ENCODE measurements at places on chromosomes 7 and 10.

DNA sequence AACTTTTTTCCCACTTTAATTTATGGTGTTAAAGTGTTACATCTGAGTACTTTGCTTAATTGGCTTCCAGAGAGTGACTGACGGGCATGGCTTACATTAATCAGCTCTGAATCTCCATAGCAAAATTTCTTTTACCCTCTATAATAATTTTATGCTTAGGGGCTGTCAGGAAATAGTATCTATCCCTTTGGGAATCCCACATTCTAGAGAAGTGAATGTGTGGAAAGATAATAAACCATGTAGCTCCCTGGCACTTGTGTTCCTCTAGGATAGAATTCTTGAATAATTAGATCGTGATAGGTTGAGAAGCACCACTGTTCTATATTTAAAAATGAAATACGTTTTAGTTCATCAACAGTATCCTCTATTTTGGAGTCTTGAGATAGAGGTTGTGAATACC, 89.6 kb downstream of the DNAJB9 start:
- no peak for DNase-seq

DNA sequence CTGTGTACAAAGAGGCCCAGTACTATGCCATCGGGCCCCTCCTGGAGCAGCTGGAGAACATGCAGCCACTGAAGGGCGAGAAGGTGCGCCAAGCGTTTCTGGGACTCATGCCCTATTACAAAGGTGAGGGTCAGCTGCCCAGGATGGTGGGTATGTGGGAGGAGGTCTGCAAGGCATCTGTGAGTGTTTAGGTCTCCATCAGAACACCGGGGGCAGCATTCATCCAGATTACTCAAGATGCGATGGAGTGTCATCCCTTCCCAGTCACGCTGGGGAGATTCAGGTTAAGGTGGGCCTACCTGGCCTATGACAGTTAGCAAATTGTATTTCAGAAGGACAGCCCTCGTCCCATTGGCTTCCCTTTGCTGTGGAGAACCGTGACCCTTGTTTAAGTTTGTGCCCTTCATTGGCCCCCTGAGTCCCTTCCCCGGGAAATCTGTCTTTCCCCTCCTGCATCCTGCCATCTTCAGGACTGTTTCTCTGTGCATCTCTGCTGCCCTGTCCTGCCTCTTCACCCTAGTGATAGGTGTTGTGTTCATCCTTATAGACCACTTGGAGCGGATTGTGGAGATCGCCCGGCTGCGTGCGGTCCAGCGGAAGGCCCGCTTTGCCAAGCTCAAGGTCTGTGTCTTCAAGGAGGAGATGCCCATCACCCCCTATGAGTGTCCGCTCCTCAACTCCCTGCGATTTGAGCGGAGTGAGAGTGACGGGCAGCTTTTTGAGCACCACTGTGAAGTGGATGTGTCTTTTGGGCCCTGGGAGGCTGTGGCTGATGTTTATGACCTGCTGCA, 9.8 kb downstream of the KCTD7 start:
- no peak for DNase-seq

DNA sequence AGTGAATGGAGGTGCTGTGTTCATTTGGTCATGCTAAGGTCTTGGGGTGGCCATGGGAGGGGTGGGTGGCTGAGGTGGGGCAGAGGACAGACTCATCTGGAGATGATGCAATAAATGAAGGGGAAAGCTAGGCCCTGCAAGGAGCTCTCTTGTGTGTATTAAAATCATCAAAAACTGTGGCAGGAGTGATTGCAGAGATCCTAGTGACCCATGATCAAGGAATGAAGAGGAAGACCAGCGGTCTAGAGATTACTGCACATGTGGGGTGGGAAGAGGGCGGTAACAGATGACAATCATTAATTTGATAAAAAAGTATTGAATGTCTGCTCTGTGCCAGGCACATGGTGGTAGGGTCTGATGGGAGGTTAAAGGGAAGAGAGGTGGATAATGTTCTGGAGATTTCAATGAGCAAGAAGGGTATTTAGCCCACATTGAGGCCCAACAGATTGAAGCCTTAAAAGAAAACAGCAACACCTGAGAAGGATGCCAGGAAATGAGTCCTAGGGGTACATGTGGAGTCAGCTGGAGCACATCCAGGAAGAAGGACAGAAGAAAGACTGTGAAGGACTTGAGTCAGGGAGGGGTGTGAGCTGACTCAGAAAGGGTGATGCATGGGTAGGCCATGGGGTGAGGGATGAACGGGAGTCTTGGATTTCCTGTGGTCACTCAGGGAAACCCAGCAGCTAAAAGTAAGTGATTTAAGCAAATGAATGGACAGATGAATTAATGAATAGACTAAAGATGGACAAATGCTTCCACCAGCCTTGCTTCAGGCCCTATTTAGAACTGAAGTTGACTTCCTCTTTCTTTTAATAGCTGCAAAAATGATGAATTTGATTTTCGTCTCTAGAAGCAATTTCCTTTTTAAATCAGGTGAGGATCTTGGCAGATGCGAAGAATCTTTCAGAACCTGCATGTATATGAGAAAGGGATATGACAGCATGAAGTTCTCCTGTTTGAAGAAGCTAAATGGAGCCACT, 83.1 kb upstream of the IGFBP3 start:
- DNase-seq: no peak

DNA sequence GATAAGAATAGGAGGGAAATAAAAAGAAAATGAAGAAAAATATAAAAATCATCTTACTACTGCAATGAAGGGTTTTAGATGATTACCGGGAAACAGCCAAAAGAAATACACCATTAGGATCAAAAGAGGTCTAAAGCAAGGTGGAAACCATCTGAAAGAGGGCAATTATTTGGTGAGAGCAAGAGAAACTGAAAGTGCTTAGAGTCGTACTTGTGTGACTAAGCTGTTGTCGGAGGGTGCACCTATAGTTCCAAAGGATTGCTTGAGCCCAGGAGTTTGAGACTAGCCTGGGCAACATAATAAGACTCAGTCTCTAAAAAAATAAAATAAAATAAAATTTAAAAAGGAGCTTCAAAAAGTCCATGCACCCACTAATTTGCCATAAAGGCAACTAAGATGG, 169.5 kb downstream of the DKK1 start:
- DNase-seq: no peak

DNA sequence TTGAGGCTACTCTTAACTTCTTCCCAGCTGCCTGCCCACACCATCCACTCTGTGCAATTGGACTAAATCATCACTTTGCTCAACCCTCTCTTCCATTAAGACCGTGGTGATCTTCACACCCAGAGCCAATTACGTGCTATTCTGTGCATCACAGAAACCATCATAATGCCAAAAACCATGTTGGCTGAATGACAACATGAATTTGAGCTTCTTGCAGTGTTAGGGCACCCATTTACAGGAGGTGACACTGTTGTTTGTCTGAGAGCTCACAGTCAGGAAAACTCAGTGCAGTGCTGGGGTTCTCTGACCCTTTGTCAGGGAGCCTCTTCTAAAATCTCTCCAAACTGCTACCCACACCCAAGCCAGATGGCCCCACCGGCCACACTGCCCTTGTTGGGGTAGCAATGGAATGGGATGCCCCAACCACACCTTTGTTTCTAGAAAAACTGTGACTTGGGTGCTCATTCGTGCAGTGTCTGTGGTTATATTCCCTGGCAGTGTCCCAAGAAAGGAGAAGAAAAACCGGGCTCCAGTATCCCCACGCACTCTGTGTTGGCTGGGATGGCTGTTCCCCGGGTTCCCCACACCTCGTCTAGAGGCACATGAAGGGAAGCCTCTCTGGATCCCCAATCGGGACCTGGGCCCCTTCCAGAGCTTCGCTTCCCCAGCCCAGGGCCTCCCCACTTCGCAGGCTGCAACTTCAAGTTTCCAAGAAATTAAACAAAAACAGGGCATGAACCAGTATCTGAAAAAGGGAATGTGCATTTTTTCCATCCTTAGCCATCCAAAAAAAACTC, 2.0 kb upstream of the TNS3 start:
- no peak for DNase-seq

- no peak for DNase-seq
Observed at GRCh38 chr7:108455551-108455997, 662 bp downstream of the NRCAM start.

DNA sequence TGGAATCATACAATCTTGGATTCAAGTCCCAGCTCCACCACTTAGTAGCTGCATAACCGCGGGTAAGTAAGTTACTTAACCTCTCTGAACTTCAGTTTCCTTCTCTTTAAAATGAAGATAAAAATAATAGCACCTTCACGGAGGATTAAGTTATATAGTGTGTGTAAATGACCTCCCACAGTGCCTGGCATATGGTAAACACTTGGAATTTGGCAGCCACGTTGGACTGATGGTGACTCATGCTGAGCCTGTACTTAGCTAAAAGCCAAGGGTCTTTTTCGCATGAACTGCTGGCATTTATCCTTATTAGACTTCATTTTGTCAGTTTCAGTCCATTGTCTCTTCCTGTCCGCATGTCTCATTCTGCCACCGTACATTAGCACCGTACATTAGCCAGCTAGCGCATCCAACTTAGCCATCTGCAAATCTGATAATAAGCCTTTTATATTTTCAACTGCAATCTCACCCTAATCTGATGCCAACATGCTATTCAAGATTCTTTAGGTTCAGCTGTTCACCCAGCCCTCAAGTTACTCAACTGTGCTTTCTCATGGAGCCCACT, 11.2 kb downstream of the SLC13A4 start:
- no peak for DNase-seq

DNA sequence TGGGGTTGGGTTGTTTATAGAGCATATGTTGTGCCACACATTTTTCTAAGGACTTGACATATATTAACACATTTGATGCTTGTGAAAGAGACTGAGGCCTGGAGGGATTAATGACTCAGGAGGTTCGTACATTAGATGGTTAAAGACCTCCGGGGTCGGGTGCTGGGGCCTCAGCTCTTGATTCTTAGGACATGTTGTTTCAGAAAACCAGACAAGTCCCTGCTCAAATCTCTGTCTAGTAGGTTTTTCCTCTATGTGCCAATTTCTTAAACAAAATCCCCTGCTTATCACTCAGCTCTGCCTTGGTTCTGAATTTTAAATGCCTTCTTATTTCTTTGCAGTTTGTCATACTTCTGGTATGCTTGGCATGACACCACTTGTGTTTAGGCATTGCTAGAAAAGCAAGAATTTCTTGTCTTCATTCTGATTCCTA, 5.8 kb downstream of the UPP1 start:
- no peak for DNase-seq

- no peak for DNase-seq
Observed at GRCh38 chr10:63266391-63267316, 133.5 kb downstream of the NRBF2 start.

DNA sequence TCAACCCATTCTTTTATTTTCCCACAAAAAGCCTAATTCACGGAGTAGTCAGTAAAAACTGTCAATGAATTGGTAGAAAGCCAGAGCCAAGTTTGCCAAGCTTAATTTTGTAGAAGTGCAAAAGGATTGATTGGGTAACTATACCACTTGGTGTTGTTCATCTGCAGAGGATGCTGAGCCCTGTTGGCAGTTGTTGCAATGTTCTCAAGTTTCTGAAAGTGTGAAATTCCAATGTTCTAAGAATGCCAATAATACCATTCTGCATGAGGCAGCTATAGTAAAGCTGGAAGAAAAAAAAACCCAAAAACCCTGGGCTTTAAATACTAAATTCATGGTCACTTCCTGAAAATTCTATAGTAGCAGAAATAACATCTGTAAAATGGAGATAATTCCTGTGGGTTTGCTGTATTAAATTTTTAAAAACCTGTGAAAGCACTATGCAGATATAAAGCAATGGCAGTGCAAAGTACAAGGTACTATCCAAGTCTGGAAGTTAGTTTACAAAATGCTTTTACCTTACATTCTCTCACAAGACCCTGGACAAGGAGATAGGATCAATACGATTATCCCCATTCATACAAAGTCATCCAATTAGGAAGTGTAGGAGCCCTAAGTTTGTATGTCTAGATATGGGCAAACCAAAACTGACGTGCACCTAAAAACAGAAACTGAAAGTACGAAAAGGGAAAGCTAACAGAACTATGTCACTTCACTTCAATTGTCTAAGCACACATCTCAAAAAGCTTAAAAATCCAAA, 6.0 kb upstream of the PON1 start:
- no peak for DNase-seq

GRCh38 chr7:74657692-74658177, at the start of gene GTF2I:
Gene GTF2I, plus strand, starts transcription at chr7:74657718. Its CDS starts 31,411 bp downstream, at chr7:74689129.
- DNase-seq: no peak

DNA sequence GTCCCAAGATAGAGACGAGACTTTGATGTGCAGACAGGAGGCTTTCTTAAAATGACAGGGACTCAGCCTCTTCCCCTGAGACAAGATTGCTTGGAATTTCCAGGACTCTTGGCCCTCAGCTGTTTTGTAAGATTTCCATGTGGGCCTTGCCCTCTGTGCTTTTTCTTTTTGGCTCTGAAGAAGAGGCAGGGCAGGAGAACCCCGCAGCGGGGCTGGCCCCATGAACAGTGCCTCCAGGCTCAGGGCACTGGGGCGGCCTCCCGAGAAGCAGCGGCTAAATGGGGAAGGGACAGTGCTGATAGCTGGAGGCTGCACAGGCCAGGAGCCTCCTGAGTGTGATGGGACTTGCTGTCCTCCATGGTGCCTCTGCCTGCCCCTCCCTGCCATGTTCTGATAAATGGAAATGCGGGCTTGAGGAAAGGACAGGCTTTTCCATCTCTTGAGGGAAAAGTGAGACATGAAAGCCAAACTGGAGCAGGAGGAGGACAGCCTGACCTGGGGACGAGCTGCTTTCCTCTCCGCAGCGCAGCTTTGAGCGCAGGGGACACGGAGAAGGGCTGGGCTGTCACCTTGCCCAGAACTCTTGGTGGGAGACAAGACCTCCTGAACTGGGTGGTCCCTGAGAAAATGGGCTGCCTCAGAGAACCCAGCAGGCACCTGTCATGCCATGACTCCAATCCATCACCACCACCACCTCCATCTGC, 12.1 kb downstream of the SAP25 start:
- no peak for DNase-seq

DNA sequence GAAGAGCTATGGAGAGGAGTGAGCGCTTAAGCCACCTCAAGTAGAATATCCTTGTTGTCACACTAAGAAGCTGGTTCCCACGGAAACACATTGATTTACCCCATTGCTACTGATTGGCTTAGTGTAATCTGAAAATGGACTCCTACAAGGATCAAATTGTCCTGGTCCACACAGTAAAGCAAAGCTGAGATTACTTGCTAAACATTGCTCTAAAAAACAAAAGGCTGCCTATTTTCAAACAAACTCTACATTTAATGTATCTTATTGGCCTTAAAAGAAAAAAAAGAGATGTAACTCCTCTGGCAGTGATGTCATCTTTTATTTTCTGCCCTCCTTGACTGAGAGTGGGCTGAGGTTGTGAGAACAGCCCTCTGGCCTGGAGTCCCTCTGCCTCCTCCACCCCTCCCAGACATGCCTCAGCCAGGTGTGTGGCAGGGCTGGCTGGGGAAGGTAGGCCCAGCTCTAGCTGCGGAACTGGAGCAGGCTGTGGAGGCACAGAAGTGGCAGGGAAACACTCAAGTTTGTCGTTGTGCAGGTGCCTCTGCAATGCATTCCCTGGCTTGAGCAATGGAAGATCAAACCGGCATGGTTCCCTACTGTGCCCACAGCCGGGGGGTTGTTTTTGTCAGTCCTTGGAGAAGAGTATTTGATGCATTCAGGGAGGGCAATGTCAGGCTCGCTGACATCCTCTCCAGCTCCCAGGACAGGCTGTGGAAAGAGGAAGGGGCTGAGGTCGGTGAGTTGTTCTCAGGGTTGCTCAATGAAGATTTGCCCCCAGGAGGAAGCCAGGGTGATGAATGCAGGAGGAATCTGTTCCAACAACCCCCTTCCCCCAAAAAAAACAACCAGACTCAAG, 9.1 kb downstream of the KLF6 start:
- DNase-seq: no peak
